Kidney (tissue), 22 donors: ENCODE measurements at places on chromosomes 13 and 19. TPM values are rescaled to one million over a fixed set of nuclear protein-coding genes. Genes with fewer than 3 reads are reported as not detected.

Gene ATP7B
- total RNA-seq = 5.7 TPM

Gene CLEC4G
- 0.72 TPM for total RNA-seq

Gene COX6B2
- total RNA-seq = 3.8 TPM

Gene PLPPR3
- not detected for total RNA-seq

Gene ZNF470
- total RNA-seq = 6.6 TPM

GRCh38 chr13:60009300-60010253 is 154.2 kb downstream of the DIAPH3 start:
- no peak overlapping the region for H3K4me3 ChIP-seq
- no peaks in the 10 kb centered on the region for H3K36me3 ChIP-seq
- H3K27ac ChIP-seq = no peak overlapping the region
- no peaks in the 10 kb centered on the region for H3K4me1 ChIP-seq
- peak; percentile 46 for DNase-seq

DNA sequence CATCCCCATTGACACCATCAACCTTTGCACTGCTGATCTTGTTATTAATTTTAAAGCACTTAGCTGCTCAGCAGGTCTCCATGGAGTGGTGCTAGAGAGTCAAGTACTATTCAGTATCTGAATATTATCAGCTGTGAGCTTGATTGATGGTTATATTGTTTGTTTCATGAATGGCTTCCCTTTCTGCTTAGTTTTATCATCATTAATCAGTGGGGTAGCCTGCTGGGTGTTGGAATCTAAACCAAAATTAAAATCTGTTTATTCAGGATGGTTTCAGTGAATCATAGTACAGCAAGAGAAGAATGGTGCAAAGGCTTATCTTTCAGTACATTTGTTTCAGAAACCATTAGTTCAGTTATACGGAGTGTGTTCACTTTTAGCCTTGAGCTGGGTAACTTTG is 42.5 kb upstream of the SCEL start:
- no peak overlapping the region for H3K4me3 ChIP-seq
- H3K27me3 ChIP-seq = no peaks in the 10 kb centered on the region
- H3K4me1 ChIP-seq = no peaks in the 10 kb centered on the region

DNA sequence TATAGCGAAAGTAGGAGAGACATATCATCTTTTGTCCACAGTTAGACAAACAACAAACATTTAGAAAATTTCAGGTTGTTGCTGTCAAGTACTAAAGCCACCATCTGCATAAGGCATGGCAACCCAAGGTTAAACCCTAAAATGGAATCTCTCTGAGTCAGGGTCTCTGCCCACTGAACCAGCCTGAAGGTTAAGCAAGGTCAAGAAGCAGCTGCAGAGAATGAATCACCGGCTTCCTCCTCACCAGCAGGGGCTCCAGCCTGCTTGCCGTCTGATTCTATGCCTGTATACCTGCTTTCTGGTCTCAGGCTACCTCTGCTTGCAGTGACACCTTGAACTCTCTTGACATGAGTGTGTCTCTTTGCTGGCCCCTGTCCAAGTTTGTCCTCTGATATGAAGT is 726.2 kb upstream of the SGCG start:
- peaks cover 6% of the 10 kb centered on the region for H3K4me1 ChIP-seq
- no peaks in the 10 kb centered on the region for H3K36me3 ChIP-seq
- H3K4me3 ChIP-seq = no peak overlapping the region
- no peaks in the 10 kb centered on the region for H3K27me3 ChIP-seq
- H3K27ac ChIP-seq = no peak overlapping the region

DNA sequence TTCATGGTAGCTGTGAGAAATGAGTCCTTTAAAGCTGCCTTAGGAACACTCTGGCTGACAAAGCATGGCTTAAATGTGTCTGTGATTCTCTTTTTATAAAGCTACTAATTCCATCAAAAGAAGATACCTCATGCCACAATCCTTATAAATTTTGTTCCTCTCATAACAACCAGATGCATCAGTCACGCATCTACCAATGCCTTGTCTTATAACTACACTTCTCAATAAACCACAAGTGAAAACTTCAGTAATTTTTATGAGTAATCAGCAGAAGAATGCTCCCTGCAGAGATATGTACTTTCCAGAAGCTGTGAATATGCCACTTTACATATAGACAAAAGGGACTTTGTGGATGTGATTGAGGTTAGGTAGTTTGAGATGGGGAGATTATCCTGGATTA is 147.8 kb downstream of the SUCLA2 start:
- H3K27me3 ChIP-seq = no peaks in the 10 kb centered on the region
- no peak for DNase-seq
- H3K4me3 ChIP-seq = no peak overlapping the region
- H3K27ac ChIP-seq = no peak overlapping the region
- H3K4me1 ChIP-seq = no peaks in the 10 kb centered on the region
- H3K36me3 ChIP-seq = no peaks in the 10 kb centered on the region

GRCh38 chr19:17803264-17803896 is 8.4 kb downstream of the B3GNT3 start:
- no peaks in the 10 kb centered on the region for H3K36me3 ChIP-seq
- H3K4me3 ChIP-seq = no peak overlapping the region
- no peaks in the 10 kb centered on the region for H3K4me1 ChIP-seq
- no peak overlapping the region for H3K27ac ChIP-seq

- H3K36me3 ChIP-seq = no peaks in the 10 kb centered on the region
- no peaks in the 10 kb centered on the region for H3K27me3 ChIP-seq
- no peak for DNase-seq
- peaks cover 3% of the 10 kb centered on the region for H3K4me1 ChIP-seq
These were observed 6.7 kb upstream of the PCDH17 start for GRCh38 chr13:57624565-57625435.

DNA sequence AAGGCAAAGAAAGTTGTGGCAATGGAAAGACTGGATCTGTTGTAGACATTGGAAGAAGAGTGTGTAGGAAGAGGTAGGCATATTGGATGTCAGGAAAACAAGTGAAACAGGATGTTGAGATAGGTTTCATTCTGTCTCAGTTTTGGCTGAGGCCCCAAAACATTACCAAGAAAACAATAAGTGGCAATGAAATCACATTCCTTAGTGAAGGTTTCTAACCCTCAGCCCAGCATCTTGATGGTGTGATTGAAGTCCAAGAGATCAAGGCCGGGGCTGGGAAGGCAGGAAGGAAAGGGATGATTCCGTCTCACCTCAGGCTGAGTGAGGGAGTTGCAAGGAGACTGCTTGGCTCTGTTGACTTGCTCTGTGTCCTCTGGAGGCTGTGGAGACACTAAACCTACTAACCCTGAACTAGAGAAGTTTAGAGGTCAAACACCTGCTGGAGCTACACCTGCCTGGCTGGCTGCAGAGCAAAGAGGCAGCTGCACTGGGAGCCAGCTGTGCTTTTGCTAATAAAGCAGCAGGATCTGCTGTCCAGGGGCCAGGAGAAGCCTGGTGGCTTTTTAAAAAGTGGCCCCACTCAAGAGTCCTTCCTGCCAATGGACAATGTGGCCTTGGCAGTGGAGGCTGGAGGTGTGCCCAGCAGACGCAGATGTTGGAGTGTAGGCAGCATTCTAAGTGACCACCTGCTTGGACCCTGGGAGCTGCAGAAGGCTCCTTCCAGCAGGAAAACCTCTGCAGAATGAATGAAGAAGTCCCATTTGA is 53.6 kb downstream of the DGKH start:
- H3K4me1 ChIP-seq = peaks cover 7% of the 10 kb centered on the region
- no peaks in the 10 kb centered on the region for H3K27me3 ChIP-seq
- no peak overlapping the region for H3K27ac ChIP-seq

- no peak overlapping the region for H3K4me3 ChIP-seq
- no peaks in the 10 kb centered on the region for H3K27me3 ChIP-seq
- DNase-seq = no peak
These were observed 116.0 kb downstream of the SOX1 start for GRCh38 chr13:112182846-112183531.

GRCh38 chr13:99044764-99045163 is 66.9 kb upstream of the DOCK9 start:
- H3K4me3 ChIP-seq = no peak overlapping the region
- H3K4me1 ChIP-seq = no peaks in the 10 kb centered on the region
- no peak overlapping the region for H3K27ac ChIP-seq
- H3K27me3 ChIP-seq = no peaks in the 10 kb centered on the region
- H3K36me3 ChIP-seq = no peaks in the 10 kb centered on the region

- no peak overlapping the region for H3K27ac ChIP-seq
- peak; percentile 8 for DNase-seq
- H3K36me3 ChIP-seq = no peaks in the 10 kb centered on the region
- H3K4me1 ChIP-seq = no peaks in the 10 kb centered on the region
- H3K4me3 ChIP-seq = no peak overlapping the region
These were observed 286.1 kb downstream of the KCTD12 start for GRCh38 chr13:76600081-76600480.

- peak overlapping the region; percentile 45 for H3K4me3 ChIP-seq
- DNase-seq = no peak
- no peaks in the 10 kb centered on the region for H3K4me1 ChIP-seq
- H3K36me3 ChIP-seq = no peaks in the 10 kb centered on the region
These were observed 88.0 kb downstream of the SLC10A2 start for GRCh38 chr13:102978168-102978567.

DNA sequence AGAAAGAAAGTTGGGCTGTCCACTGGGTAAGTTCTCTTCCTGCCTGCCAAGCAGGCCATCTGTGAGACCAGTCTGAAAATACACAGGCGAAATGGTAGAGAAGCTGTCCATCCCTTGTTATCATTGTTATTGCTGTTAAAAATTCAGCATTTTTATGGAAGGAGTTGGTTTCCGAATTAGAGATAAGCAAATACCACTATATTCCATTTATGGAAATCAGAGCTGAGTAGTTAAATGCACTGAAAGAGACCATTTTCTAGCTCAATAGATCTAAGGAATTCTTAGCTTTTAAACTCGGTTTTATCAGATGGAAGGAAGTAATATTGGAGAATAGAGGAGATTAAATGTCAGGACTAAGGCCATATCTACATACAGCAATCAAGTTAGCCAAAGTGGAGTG is 40.7 kb downstream of the MZT1 start:
- no peak for DNase-seq
- H3K36me3 ChIP-seq = no peaks in the 10 kb centered on the region
- no peak overlapping the region for H3K27ac ChIP-seq
- no peak overlapping the region for H3K4me3 ChIP-seq
- no peaks in the 10 kb centered on the region for H3K4me1 ChIP-seq

DNA sequence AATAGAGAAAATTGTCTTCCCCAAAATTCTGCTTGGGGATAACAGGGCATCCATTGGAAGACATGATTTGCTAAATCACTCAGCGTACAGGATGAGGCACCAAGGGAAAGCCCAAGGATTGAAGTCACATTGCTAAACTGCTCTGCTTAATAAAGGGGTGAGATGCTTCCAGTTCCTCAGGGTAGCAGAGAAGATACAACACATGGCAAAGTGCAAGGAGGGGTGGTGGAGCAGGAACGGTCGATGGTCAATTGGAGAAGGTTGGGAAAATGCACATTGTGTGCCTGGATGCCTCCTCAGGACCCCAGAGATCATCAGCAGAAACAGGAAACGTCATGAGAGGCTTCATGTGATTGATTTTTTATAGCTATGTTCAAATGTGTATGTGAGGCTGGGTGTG is 116.3 kb upstream of the SOX1 start:
- H3K27me3 ChIP-seq = no peaks in the 10 kb centered on the region
- H3K4me3 ChIP-seq = no peak overlapping the region
- no peak overlapping the region for H3K27ac ChIP-seq
- no peak for DNase-seq

DNA sequence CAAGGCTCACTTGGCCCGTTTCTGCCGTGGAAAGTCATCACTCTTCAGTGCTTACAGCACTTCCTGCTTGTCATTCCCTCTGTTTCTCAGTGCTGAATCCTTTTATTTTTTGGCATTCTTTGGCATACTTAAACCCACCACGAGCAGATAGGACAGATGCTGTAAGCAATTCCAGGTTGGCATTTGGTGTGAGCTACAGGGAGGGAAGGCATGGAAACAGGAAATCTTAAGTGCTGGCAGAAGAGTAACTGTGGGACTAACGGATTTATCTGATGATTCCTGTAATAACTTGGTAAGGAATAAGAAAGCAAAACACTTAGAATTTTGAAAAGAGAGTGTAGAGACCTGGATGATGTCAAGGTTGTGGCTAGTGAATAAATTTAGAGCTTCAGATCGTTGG is 273.4 kb downstream of the GPC6 start:
- H3K27me3 ChIP-seq = no peaks in the 10 kb centered on the region
- H3K4me1 ChIP-seq = no peaks in the 10 kb centered on the region
- H3K4me3 ChIP-seq = no peak overlapping the region
- no peak for DNase-seq
- no peak overlapping the region for H3K27ac ChIP-seq
- no peaks in the 10 kb centered on the region for H3K36me3 ChIP-seq

GRCh38 chr13:32823597-32823996 is 192.6 kb upstream of the KL start:
- H3K36me3 ChIP-seq = no peaks in the 10 kb centered on the region
- no peaks in the 10 kb centered on the region for H3K27me3 ChIP-seq
- no peak overlapping the region for H3K4me3 ChIP-seq

DNA sequence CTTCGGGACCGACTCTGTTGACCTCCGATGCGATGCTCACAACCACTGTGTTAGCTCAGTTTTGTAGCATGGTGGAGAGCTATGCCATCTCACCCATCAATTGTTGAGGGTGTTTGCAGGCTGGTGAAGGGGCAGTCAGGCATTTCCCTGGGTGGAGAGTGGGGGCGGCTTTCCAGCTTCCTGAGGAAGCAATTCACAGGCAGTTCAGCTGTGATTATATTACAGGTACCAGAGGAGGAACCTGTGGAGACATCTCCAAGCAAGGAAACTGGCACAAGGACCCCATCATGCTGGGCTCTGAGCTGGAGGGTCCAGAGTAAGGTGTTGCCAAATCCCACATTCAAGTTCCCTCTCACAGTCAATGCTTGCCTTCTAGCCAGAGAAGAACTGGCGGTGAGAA is 166.0 kb upstream of the ZNF536 start:
- no peaks in the 10 kb centered on the region for H3K4me1 ChIP-seq
- no peaks in the 10 kb centered on the region for H3K36me3 ChIP-seq
- DNase-seq = no peak
- H3K4me3 ChIP-seq = no peak overlapping the region

DNA sequence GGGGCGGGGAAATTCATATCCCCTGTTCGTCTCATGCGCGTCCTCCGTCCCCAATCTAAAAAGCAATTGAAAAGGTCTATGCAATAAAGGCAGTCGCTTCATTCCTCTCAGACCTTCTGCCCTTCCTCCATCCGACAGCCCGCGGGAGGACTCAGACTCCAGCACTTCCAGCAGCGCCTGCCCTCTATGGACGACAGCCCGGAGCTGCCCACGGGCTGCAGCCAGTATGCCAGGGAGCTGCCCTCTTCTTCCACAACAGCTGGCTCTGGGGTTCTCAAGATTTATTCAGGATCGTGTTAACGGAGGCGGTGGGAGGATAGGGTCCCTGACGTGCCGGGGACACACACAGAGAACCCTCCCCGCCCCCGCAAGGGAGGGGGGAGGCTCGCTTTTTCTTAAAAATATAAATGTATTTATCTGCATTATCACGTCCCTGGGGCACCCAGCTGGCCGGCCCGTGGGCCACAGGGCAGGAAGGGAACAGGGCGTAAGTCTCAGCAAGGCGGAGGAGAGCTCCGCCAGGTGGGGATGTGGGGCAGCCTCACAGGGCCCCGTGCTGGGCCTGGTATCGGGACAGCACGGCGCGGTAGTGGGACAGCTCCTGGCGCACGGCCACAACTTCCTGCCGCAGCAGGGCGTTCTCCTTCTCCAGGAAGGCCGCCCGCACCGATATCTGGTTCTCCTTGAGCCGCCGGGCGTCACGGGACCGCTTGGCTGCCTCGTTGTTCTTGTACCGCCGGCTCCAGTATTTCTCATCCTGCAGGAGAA is 6.7 kb downstream of the DBP start:
- peak overlapping the region; percentile 51 for H3K27ac ChIP-seq
- no peaks in the 10 kb centered on the region for H3K27me3 ChIP-seq
- no peak overlapping the region for H3K4me3 ChIP-seq
- DNase-seq = peak; percentile 92
- peaks cover 31% of the 10 kb centered on the region for H3K4me1 ChIP-seq

- no peak overlapping the region for H3K4me3 ChIP-seq
- no peak overlapping the region for H3K27ac ChIP-seq
These were observed 17.8 kb upstream of the IGLON5 start for GRCh38 chr19:51293571-51294210.

- no peak for DNase-seq
- peaks cover 37% of the 10 kb centered on the region for H3K36me3 ChIP-seq
- H3K27ac ChIP-seq = no peak overlapping the region
These were observed 7.7 kb downstream of the DIS3 start for GRCh38 chr13:72774019-72774418.
